KG1 (cell line): ENCODE measurements at places on chromosomes 1 and 21.

- no peak for DNase-seq
Measured at GRCh38 chr21:37060296-37060695, 12.6 kb downstream of the PIGP start.

DNA sequence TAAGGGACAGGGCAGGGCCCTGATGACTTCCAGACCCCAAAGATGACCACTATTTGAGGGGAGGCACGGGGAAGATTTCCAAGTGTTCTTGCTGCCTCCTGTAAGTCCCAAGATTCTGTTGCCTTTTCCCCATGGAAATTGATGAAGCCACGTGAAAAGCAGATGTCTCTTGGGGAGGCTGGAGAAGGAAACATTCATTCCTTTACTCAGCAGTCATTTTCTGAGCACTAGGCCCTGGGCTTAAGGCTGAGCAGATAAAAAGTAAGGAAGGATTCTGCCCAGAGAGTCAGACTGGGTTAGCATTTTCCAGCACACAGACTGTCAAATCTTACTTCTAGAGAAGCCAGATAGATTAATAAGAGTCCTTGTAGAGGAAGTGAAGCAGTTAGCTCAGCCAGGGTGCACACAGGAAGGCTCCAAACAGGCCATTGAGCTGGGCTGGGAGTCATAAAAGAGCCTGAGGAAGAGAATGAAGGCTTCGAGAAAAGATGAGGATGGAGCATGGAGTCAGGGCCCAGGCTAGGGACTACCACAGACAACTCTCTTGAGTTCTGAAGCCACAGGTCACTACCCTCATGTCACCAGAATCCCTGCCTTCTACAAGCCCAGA, 10.1 kb downstream of the EXTL1 start:
- DNase-seq, result no peak

- no peak for DNase-seq
Measured at GRCh38 chr1:81937791-81938450, 137.2 kb downstream of the ADGRL2 start.

GRCh38 chr1:86324130-86324822, 71.8 kb downstream of the ODF2L start:
- DNase-seq, result no peak

GRCh38 chr1:167966050-167966449, 29.2 kb upstream of the MPC2 start:
- DNase-seq, result no peak

DNA sequence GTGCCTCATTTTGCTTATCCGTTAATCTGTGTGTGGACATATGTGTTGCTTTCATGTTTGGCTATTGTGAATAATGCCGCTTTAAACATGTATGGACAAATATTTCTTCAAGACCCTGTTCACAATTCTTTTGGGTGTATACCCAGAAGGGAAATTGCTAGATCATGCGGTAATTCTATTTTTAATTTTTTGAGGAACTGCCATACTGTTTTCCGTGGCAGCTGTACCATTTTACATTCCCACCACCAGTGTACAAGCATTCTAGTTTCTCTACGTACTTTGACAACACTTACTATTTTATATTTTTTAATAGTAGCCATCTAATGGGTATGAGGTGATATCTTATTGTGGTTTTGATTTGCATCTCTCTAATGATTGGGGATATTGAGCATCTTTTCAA, 7.1 kb upstream of the NID1 start:
- no peak for DNase-seq

GRCh38 chr1:199352351-199352750, 675.2 kb upstream of the NR5A2 start:
- DNase-seq, result no peak

GRCh38 chr21:34524646-34525601, 12.9 kb upstream of the KCNE1 start:
- DNase-seq, result no peak

GRCh38 chr1:187762118-187762517, 933.4 kb downstream of the PLA2G4A start:
- no peak for DNase-seq

DNA sequence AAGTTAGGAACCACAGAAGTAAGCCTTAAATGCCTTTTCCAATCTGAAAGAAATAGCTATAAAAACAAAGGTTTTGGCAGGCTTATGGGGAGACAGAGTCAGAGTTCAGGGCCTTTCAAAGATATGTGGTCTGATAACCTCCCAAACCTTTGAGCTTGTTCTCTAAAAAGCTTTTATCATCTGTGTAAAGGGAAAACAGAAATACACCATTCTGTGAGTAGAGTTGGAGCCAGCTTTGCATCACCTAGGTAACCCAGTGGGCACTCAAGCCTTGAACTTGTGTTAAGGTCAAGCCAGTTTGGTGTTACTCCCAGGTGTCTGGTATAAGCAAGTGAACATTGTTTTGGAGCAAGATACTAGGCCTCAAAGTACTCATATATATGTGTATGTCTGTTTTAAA, 50.1 kb downstream of the LAMC1 start:
- DNase-seq, result no peak

DNA sequence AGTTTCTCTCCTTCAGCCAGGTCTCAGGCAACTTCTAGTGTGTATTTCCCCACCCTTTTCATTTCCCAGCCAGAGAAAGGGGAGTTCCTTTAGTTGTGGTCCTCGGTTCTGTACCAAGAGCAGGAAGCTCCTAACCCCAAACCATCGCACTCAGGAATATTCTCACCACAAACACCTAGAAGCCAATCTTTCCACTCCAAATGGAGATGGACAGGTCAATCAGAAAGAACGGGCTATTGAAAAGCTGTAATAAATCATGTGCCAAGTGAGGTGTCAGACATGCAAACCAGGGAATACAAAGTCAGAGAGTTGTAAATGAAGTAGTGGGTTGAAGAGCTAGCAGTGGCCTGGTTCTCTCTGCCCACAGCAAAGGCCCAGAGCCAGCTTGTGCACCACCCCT, 77.2 kb downstream of the KCNN3 start:
- DNase-seq, result no peak

DNA sequence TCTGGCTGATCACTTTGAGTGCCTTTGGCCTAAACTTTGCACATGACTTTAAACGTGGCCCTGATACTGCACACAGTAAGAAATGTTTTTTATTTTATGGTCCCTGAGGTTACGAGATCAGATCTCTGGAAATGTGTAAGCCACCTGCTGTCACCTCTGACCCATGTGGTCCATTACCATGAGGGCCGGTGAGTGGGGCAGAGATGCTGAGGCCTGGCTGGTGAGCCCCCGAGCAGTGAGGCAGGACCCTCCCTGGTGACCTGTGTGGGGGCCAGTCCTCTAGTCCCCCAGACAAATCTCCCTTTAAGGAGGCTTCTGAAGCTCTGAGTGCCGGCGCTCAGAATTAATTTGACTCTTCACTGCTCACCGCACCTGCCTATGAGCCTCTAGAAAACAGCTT, 12.4 kb downstream of the TFF3 start:
- no peak for DNase-seq

- no peak for DNase-seq
Measured at GRCh38 chr21:41803316-41803715, 36.5 kb upstream of the RIPK4 start.

GRCh38 chr1:211587123-211587522, 8.2 kb upstream of the SLC30A1 start:
- no peak for DNase-seq

- no peak for DNase-seq
Measured at GRCh38 chr1:205983925-205984725, 19.1 kb downstream of the RAB7B start.

DNA sequence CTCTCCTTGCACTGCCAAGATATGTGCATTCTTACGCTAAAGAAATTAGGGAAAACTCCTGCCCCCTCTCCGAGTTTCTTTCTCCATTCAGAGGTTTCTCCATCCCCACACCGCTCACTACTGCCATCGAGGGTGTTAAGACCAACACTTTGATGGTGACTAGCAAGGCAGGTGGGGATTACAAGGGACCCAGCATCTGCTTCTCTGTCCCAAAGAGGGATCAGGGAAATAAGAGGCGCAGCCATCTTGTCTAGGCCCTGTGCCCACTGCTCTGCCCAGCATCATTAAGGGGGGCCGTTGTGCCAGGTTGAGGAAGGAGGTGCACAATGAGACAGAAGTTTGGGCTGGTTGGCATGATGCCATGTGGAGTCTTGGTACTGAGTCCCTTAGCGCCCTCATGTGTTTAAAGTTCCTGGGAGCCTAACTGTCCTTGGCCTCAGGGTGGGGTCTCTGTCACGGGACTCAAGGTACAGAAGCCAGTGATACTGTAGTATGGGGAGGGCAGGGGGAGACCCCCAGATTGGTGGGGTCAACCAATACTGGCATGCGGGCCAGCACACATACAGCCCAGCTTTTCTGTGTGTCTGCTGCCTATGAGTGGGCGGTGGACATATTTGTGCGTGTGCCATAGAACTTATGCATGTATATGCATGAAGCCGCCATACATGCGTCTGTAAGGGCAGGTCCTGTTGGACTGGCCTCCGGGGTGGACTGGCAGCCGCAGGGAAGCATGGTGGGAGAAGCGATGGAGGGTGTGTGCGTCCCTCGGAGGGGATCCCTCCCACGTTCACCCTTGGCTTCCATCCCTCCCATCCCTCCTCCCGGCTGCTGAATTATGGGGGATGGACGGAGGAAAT, 5.5 kb downstream of the EFNA3 start:
- no peak for DNase-seq

DNA sequence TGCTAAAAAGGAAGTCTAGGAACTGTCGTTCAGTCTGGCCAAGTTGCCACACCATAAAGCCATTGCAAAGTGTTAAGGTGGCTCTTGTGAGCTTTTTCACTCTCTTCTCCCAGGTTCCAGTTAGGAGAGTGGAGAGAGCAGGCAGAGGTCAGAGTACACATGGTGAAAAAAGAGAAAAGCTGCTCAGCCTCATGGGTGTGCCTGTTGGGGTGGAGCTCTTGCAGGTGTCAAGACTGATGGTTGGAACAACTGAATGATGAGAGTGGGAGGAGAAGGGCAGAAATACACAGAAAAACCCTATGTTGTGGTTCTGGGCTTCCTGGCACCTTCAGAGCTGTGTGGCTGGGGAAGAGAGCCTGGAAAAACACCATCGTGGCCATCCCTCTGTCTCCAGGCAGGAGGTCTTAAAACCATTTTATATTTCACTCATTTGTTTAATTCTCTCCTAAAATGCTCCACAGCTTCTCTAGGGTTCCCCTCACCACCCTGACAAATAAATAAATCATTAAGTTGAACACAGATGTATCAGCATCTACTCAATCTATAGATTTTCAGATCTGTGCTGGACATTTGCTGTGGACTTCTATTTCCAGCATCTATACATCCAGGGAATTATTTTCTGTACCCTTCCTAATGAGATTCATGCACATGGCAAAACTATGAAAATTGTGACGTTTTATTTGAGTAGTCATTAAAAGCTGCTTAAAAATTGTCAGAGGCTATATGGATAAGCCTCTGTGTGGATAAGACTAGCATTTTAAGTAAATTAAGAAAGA, 17.5 kb downstream of the UBASH3A start:
- DNase-seq, result no peak

DNA sequence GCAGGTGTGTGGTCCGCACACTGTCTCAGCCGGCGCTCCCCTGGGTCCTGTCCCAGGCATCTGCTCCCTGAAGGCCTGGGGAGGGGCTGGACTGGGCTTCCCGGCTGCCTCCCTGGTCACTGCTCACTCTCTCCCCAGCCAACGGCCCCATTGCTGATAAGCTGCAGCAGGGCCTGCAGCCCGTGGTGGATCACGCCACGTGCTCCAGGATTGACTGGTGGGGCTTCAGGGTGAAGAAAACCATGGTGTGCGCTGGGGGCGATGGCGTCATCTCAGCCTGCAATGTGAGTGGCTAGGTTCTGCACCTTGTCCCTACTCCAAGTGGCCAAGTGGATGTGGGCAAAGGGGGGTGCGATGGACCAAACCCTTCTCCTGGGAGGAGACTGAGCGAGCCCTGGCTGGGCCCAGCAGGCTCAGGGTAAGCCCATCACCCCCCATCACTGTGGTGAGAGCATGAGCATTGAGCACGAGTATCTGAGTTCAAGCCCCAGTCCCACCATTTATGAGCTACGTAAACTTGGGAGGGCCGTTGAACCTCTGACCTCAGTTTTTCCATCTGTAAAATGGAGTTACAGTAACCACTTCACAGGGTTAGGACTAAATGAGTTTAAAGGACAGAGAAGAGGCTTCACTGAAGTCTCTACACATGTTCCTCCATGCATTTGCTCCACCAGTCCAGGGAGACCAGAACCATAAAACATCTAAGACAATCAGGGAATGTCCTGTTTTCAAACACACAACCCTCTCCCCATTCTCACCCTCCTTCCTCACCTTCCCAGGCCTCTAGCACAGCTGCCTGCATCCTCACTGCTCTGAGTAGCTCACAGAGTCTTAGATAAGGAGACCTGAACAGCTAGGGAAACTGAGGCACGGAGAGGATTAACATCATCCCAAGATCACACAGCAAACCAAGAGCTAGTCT, 6.5 kb downstream of the CTRC start:
- DNase-seq, result no peak

DNA sequence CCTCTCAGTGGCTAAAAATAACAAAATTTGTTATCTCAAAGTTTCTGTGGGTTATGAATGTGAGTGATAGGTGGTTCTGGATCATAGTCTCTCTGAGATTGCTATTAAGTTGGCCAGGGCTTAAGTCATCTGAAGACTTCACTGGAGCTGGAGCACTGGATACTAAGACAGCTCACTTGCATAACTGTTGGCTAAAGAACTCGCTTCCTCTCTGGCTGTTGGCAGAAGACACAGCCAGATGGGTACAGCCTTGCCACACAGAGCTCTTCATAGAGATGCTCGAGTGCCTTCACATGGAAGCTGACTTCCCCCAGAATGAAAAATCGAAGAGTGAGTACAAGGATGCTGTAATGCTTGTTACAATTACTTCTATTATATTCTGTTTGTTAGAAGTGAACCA, 333.8 kb downstream of the ZP4 start:
- no peak for DNase-seq

GRCh38 chr1:29213055-29213454, 17.7 kb downstream of the MECR start:
- DNase-seq, result no peak

DNA sequence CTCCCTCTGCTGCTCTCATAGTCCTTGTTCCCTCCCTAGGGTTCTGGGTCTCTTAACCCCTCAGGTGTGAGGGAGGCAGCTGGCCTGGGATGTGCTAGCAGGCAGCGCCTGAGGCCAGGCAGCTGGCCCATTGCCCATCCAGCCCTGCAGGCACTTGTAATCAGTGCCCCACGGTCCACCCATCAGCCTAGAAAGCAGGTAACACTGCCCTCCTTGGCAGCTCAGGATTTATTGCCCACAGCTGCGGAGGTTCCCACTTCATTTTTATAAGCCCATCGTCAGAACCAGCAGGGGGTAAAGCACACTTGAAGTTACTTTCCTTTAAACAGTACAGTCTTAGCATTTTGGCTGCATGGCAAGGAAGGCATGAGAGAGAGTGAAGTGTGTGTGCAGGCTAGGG, 70.6 kb downstream of the TMEM53 start:
- DNase-seq, result no peak

DNA sequence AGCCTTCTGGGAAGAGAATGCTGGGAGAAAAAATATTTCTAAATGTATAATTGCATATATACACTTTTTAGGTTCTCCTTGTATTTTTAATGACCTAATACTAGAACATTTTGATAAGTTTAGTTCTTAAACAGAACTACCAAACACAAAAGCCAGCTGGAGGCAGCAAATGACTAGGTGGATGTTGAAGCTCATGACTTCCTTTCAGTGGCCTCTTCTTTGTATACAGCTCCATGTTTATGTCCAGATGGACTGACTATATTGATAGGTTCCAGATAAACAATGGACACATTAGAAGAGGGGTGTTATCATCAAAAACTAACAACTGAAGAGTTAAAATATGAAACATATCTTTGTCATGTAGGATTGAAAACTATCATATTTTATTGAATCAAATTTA, 52.5 kb downstream of the LRRC8D start:
- DNase-seq, result no peak
